ENCODE measurements at places on chromosomes 5 and 9. TPM values are rescaled to one million over a fixed set of nuclear protein-coding genes. Genes with fewer than 3 reads are reported as not detected.

- DNase-seq, result no peak
Observed at GRCh38 chr5:136015003-136015375, 13.8 kb upstream of the TGFBI start.

- DNase-seq, result peak; percentile 98
Observed at GRCh38 chr9:124202447-124202971, 55.2 kb upstream of the NEK6 start.

The SCGB3A2 gene
- total RNA-seq, result not detected

The ANXA2R gene
- total RNA-seq, result 10.4 TPM

GRCh38 chr5:59760785-59761348, 132.7 kb downstream of the PDE4D start:
- peak; percentile 59 for DNase-seq

GRCh38 chr9:124017929-124018729, 6.6 kb downstream of the LHX2 start:
- no peak for DNase-seq

DNA sequence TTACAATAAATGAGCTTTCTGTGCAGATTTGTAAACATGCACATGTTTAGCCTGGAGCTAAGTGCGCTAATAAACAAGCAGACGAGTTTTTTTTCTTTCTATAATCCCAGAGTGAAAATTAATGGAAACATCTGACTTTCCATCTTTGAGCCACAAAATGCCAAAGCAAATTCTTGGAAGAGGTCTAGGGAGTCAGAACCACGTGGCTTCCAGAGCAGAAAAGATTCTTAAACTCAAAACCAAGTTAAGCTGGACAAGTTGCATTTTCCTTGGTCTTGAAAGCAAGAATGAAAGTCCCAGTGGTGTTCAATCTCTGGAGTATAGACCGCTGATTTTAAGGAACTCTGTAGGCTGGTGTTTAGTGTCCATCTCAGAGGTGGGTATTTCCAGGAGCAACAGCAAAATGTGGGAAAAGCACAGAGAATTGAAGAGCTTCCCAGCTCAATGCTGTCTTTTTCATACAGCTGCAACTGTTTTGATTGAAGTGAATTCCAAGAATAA, 71.4 kb downstream of the MYO10 start:
- DNase-seq, result no peak

DNA sequence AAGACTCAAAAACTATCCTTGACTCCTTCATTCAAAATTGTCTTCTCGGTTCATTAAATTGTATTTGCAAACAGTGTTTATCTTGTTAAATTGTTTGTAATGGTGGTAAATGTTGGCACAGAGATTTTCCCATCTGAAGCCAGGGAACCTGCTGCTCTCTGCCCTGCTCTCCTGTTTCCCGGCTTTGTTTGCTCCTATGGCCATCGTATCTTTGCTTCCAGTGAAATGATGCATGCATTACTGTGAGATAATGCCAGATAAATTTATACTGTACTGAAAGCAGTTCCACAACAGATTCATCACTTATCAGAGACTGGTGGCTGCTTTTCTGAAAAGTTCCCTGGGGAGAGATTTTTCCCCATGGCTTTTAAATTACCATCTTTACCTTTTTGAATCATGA, 81.4 kb downstream of the CD180 start:
- DNase-seq, result no peak

DNA sequence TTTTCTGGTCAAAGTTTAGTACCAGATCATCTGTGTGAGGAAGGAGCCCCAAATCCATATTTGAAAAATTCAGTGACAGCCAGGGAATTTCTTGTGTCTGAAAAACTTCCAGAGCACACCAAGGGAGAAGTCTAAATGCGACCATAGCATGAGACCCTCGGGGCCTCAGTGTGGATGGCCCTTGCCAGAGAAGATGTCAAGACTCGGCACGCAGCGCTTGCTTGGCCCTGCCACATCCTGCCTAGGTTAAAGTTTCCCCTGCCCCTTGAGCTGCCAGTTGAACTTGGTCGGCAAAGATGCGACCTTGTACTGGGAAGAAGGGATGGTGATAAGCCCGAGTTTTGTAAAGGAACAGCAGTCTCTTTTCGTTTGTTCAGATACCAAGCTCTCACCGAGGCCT, 65.8 kb downstream of the IL31RA start:
- no peak for DNase-seq

DNA sequence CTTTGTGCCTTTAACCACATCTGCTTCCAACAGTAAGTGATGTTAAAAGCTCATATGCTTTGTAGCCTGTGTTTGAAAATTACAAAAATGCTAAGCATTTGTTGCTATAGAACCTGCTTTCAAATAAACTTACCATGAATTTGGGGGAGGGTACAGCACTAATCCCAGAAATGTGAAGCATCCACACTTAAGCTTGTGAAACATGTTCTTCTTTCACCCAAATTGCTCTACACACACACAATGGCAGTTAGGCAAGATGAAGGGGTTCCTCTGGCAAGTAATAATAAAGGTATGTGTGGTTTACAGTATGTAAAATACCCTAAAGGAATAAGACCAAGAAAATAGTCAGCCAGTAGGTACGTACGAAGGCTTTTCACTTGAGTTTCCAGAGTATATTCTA, 165.6 kb downstream of the SMARCA2 start:
- no peak for DNase-seq

The CCL28 gene
- 15.0 TPM for total RNA-seq

DNA sequence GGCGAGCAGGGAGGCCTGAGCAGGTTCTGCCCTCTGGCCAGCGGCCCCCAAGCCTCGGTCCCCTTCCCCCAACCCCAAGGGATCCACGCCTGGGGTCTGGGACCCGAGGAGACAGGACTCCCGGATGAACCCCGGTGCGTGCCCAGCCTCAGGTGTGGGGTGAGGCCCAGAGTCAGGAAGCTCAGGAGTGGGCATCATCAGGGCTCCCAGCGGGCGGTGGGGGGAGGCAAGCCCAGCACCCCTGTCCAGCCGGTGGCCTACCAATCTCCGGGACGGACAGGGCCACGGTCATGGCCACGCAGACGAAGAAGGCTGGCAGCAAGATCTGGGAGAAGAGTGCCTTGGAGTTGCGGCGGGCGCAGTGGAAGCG, 14.5 kb downstream of the ABCA2 start:
- DNase-seq, result no peak

- no peak for DNase-seq
Observed at GRCh38 chr9:21570643-21571275, 88.6 kb upstream of the IFNE start.

DNA sequence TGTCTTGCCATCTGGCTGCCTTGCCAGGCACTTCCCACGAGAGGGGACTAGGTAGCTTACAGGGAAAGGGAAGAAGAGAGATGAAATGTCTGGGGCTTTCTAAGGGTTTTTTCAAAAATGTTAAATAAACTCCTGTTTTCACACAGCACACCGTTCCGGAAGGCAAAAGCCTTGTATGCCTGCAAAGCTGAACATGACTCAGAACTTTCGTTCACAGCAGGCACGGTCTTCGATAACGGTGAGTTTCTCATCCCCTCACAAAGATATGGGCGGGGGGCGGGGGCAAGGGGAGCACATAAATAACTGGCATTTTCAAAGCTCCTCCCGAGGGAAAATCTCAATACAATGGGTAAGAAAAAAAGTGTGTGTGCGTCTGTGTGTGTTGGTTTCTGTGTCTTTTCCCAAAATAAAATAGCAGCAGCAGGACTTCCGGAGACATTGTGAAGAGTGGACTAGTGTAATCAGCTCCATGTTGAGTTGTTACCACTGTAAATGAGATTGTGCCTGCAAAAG, 189.6 kb downstream of the NR3C1 start:
- peak; percentile 29 for DNase-seq

DNA sequence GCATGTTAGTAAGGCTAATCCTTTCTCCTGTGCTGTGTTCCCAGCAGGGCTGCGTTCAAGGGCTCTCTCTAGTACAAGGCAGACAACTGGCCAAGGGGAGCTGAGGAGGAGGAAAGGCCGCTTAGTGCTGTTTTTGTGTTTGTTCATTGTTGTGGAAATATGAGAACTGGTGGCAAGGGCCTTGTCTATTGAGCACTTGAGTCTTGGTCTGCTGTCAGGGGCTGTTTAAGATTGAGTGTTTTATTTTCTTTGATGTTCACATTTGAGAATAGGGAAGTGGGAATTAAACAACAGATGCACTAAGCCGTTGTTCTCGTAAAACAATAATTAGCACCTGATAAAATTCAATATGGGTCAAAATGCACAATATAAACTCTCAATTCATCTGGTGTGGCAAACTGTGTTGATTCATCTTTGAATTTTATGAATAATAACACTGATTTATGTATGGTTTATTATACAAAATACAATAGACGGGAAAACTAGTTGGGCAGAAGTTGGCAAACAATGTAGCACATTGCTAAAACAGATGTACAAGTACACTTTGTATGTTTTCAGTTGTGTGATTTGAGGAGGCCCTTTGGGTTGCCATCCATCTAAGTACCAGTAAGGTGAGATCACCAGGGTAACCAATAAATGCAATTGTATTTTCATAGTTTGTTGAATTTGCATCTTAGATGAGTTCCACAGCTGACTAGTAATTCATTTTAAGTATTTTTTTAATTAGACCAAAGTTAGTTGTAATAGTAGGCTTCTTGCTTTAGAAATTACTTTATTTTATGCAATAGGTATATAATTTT, 97.6 kb upstream of the GRHPR start:
- no peak for DNase-seq

The SUB1 gene
- total RNA-seq, result 403 TPM

GRCh38 chr5:180644129-180644824, 5.1 kb downstream of the FLT4 start:
- DNase-seq, result no peak

The INSL4 gene
- not detected for total RNA-seq

GRCh38 chr9:116549786-116550660, 137.1 kb upstream of the TRIM32 start:
- no peak for DNase-seq

DNA sequence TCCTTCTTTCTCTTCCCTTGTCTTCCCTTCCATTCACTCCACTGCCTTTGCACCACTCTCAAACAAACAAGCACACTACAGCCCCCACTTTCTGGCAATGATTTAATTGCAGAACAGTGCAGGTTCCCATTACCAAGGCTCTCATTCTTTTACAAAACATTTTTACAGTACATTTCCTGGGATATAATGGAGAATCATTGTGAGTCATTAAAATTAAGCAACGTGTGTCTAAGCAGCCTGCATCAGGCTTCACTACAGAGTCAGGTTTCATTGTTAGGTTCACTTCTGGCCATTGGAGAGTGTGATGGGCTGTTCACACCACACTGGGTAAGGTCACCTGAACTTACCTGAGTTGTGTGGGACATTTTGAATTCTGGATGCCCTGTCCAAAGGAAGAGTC, 303.5 kb downstream of the TRIM32 start:
- DNase-seq, result no peak

DNA sequence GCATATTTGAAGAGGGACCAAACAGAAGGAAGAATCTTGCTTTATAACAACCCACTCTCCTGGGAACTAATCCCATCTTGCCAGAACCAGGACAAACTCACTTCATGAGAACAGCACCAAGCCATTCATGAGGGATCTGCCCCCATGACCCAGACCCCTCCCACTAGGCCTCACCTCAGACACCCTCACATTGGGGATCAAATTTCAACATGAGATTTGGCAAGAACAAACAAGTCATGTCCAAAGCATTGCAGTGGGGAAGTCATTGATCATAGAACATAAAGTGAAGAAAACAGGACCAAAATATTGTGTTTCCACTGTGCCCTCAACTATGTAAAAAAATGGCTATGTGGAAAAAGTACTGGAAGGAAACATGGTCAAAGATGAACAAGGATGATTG, 43.9 kb downstream of the MAP1B start:
- DNase-seq, result no peak

- no peak for DNase-seq
Observed at GRCh38 chr5:91111473-91112238, 271.5 kb downstream of the ARRDC3 start.

DNA sequence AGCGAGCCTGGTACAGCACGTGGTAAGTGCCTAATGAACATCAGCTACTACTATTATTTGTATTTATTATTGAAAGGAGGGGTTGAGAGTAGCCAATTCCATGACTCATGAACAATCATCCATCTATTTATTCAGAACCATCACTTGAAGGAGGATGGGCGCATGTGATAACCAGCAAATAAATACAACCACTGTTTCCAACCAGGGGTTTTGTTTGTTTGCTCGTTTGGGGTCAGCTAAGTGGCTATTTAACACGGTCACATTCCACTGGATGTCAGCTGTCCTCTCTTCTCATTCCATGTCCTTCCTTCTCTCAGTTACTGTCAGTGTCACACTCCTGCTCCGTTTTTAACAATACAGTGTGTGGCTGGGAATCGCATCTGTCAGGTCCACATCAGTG, 8.6 kb downstream of the RAPGEF1 start:
- DNase-seq, result no peak

DNA sequence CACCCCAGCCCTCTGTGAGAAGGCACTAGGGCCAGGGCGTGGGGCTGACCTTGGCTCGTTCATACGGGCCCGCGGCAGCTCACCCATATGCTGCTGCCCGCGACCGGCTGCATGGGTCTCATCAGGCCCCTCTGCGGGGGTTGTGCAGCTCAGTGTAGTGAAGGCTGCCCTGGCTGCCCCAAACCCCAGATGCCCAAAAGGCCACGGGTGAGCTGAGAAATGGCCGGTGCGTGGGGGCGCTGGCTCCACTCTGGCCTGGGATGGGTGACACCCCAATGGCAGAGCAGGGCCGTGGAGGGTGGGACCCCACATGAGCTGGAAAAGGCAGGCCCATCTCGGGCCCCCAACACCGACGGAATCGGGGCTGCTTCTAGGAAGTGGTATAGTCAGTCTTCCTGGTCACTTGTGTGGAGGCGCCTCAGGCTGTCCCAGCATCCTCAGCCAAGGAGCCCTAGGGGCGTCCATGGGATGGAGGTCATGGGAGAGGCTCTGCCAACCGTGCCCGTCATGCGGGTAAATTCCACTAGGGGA, 19.4 kb upstream of the LRRC14B start:
- DNase-seq, result no peak

GRCh38 chr9:118058227-118058626, 354.0 kb downstream of the TLR4 start:
- no peak for DNase-seq

GRCh38 chr5:76790632-76791290, 28.1 kb upstream of the F2RL1 start:
- peak; percentile 3 for DNase-seq

DNA sequence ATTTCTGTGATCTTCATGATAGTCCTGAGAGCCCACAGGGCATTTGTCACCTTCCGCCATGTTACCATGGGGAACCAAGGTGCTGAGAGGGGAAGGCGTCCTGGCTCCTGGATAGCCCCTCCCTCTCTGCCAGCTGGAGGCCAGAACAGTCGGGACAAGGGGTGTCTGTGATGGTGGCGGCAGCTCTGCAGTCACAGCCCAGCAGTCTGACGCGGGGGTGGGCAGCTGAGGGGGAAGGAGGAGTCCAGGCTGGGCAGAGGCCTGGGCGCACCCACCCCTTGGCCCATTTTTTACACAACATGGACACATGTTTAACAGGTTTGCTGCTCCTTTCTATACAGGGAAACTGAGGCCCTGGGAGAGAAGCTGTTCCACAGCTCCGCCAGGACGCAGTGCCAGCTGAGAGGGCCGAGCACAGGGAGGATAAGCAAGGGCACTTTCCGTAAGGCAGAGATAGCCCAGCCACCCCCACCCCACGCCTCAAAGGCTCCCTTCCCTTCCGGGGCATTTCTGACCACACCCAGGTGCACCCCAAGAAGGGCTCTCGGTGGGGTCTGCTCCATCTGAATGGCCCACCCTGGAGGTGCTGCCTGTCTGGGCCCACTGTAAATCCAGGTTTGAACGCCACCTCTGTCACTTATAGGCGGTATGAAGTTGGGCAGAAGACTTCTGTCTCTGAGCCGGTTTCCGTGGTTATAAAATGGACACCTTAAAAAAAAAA, 17.1 kb downstream of the LRRC8A start:
- no peak for DNase-seq
